ENCODE measurements at places on chromosomes 7 and 10.

DNA sequence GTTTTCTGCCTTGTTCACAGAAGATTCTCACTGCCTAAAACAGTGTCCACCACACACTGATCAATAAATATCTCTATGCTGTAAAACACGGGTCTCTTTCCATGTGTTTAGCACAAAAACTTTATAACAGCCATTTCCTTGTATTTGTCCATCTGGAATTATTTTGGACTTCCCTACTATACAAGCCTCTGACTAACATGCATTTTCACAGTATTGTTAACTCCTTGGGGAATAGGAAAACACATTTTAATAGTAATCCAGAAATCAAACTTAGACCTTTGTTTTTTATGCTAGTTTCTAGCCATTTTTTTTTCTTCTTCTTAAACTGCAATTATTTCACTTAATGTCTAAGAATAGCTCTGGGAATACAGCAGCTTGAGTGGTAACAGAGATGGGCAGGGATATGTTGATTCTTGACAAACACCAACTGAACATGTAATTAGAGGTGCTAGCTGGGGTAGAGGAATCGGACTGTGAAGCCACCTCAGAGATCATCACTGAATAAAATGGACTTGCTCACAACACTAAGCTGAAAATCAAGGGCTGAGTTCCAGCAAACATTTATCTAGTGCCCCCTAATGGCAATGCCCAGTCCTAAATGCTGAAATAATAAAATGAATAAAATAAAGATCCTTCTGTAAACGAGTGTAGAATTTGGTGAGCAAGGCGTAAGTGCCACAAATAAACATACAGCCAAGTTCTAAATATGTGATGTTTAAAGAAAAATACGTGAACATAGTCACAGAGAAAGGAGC is 593.1 kb downstream of the SORCS1 start:
- no peak for DNase-seq

DNA sequence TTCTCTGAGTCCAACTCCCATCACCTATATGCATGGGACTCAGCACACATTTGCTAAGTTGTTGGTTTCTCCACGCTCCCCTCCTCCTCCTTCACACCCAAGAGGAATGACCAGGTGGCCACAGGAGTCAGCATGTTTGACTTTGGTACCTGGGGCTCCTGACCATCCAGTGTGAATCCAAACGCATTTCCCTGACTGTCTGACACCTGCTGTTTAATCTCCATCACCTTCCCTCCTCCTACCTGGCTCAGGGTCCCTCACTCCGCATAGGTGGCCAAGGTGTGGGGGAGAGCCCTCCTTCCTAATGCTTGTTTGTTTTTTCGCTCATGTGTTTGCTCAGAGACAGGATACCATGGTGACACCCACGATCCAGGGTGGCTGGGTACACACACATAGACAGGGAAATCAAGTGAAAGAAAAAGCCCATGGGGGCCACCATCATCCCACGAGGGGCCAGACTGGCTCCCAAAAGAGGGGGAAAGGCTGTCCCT is 194.9 kb downstream of the KCNMA1 start:
- no peak for DNase-seq

GRCh38 chr7:99992330-99993038 is 16.7 kb upstream of the AZGP1 start:
- DNase-seq = no peak

DNA sequence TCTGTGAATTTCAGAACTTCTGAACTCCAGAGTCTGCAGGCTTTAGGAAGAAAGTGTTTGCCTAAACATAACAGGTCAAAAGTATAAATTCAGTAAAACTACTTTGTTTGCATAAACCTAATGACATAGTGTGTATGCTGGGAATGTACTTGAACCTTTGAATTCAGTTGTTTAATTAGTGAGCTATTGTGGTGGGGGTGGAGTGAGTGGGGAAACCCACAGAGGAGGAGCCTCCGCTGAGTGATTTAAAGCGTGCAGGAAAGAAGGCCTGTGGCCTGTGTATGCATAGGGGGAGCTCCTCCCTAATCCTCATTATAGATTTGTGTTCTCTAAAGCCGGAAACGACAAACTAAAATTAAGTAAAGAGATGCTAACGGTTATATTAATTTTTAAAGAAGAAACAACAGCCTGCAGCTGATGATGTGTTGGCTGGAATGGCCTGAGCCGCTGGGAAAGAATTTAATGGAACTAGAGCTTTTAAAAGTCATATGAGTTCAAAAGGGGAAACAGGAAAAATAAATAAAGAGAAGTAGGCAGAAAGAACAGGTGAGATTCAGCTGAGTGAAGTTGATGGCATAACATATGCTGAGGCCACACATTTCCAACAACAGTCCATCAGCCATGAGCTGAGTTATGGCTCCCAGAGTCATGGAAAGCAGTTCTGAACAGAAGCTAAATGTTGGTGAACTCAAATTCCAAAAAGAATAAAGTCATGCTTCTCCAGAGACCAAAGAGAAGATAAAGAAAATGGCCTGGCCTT is 595.0 kb downstream of the GRM8 start:
- no peak for DNase-seq

DNA sequence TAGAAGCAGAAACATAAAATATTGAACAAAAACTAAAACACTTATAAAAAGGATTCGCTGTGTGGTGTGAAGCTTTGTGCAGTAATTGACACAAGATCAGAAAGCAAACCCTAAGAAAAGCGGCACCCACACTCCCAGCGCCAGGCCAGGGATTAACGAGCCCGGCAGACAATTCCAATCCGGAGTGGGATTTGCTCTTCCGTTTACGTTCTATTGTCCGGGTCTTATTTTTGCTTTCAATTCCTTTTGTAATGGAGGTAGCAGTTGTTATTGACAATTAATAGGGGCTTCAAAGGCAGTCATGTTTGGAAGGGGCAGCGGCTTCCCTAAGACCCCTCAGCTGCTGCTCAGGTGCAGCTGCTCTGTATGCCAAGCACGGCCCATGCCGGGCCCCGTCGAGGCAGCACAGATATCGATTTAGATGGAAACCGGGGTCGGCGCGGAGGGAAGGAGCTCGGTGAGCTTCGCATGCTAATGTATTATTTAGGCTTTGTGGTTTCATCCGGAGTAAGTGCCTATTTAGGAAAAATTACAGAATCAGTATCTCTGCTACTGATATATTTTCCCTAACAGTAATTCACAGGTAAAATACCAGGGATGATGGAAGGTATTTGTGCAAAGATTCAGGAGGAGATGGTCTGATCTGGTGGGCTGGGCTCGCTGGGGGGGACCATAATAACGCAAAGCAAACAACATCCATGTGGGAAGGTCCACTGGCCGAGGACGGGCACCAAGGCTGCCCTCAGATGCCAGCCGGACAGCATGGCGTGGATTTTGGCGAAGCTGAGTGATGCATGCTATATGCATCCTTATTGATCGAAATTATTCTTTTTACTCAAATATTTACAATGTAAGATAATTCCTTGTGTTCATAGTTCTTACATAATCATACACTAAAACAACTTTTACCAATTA is 561.7 kb downstream of the PTPRN2 start:
- no peak for DNase-seq

- DNase-seq = no peak
Measured at GRCh38 chr10:31261511-31262311, 57.3 kb upstream of the ZEB1 start.
